ENCODE measurements at places on chromosomes 16 and 17.

DNA sequence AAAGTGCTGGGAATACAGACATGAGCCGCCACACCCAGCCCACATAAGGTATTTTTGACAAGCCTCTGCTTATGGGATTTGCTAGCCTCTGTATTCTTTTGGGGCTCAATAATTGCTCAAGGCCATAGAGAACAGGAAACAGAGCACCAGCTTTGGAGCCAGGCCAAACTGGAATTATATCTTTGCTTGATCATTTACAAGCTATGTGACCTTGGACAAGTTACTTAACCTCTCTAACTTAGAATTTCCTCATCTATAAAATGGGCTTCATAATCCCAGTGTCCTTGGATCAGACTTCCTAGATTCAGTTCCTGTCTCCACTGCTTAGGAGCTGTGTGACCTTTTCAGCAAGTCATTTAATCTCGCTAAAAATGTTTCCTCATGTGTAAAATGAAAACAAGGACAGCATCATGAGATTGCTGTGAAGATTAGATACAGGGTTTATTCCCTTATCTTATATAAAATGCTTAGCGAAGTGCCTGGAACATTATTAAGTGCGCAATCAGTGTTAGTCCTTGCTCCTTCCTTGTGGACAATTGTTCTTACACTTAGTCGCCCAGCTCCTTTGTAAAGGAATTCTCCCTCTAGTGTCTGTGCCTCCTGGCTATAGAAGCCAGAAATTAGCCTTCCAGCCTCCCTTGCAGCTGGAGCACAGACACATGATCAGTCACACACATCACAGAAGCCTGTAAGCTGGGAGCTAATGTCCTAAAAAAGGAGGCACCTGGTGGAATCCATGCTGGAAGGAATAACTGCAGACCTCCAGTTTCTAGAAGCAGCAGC is 16.6 kb downstream of the KRT9 start:
- no peaks in the 10 kb centered on the region for H3K4me1 ChIP-seq
- DNase-seq, result no peak
- H3K27me3 ChIP-seq, result peaks cover 2% of the 10 kb centered on the region
- no peak overlapping the region for H3K4me3 ChIP-seq
- H3K36me3 ChIP-seq, result no peaks in the 10 kb centered on the region

DNA sequence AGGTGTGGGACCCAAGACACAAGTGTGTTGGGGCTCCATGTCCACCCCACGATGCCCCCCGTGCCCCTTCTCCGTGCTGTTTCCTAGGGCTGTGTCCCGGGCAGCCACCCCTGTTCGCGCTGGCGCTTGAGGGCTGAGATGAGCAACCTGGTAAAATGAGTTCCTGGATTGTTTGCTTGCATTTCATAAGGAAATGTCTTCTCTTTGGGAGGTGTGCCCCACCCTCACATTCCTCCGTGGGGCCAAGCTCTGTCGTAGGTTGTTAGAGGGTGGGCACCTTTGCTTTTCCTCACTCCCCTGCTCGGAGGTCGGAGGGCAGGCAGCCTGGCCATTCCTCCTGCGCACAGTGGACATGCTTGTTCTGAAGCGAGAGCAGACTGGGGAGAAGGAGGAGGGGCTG is 171.3 kb upstream of the CHMP6 start:
- H3K4me1 ChIP-seq, result no peaks in the 10 kb centered on the region
- H3K36me3 ChIP-seq, result peaks cover 21% of the 10 kb centered on the region
- H3K27me3 ChIP-seq, result no peaks in the 10 kb centered on the region
- DNase-seq, result no peak
- H3K4me3 ChIP-seq, result no peak overlapping the region
- H3K27ac ChIP-seq, result no peak overlapping the region

- DNase-seq, result no peak
- H3K4me1 ChIP-seq, result no peaks in the 10 kb centered on the region
- no peak overlapping the region for H3K4me3 ChIP-seq
- no peaks in the 10 kb centered on the region for H3K27me3 ChIP-seq
Measured at GRCh38 chr17:52648995-52649394, 490.5 kb upstream of the CA10 start.

GRCh38 chr17:47725446-47726111 is 7.5 kb upstream of the TBX21 start:
- H3K4me3 ChIP-seq, result no peak overlapping the region
- H3K36me3 ChIP-seq, result no peaks in the 10 kb centered on the region
- H3K4me1 ChIP-seq, result no peaks in the 10 kb centered on the region
- no peak for DNase-seq
- H3K27ac ChIP-seq, result no peak overlapping the region
- H3K27me3 ChIP-seq, result no peaks in the 10 kb centered on the region

DNA sequence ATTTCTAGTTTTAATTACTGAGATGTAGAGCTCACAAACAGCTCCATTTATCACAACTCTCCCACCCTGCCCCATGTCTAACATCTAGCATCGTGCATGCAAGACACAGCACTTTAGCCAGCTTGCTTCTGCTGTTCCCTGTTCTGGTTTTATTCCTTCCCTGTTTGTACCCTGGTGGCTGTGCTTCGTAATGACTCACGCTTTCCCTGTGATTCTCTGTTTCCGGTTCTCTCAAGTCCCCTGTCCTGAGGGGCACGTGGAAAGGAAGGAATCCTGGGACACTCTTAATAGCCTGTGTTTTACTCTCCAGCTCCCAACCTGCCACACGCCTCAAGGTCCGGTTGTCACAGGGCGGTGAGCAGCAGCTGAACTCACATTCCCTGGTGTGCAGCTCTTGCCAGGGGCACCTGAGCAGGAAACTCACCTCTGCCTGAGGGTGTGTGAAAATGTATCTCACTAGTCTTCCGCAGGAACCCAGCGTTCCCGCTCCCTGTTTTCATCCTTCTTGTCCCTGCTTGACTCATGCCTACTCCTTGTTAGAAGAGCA is 10.6 kb downstream of the SHISA6 start:
- H3K4me3 ChIP-seq, result no peak overlapping the region
- no peaks in the 10 kb centered on the region for H3K4me1 ChIP-seq
- no peaks in the 10 kb centered on the region for H3K27me3 ChIP-seq
- no peak overlapping the region for H3K27ac ChIP-seq
- H3K36me3 ChIP-seq, result no peaks in the 10 kb centered on the region
- DNase-seq, result no peak
